GF-D8 (cell line): ENCODE measurements at places on chromosomes 4 and X.

- no peak for DNase-seq
These were observed 82.2 kb downstream of the SH3KBP1 start for GRCh38 chrX:19805046-19805690.

DNA sequence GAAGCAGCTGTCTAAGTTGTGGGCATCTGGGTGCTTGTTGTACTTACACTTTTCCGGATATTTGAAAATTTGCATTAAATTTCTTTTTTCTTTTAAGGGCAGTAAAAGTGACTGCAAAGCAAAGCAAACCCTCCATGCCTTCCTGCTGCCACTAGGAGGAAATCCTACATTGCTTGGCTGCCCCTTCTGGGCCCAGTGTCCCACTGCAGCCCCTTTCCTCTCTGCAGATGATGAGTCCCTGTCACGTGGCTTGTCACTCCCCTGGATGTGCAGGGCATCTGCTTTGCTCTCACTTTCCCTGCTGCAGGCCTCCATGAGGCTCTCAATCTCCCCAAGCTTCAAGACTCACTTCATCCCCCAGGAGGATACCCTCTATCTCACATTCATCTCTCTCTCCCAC lies 12.7 kb downstream of the TSR2 start:
- no peak for DNase-seq

DNA sequence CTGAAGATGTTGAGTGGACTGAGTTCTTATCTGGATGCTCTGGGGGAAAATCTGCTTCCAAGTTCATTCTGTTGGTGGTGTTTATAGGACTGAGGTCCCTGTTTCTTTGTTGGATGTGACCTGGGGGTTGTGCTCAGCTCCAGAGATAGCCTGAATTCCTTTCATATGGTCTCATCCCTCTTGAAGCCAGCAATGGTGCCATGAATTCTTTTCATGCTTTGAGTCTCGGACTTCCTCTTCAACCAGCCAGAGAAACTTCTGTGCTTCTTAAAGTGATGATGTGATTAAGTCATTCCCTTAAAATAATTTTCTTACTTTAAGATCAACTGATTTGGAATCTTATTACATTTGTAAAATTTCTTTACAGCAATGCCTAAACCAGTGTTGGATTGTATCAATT lies 233.8 kb upstream of the UGT8 start:
- no peak for DNase-seq

GRCh38 chr4:1728061-1728980 lies 7.0 kb downstream of the TACC3 start:
- DNase-seq, result no peak

DNA sequence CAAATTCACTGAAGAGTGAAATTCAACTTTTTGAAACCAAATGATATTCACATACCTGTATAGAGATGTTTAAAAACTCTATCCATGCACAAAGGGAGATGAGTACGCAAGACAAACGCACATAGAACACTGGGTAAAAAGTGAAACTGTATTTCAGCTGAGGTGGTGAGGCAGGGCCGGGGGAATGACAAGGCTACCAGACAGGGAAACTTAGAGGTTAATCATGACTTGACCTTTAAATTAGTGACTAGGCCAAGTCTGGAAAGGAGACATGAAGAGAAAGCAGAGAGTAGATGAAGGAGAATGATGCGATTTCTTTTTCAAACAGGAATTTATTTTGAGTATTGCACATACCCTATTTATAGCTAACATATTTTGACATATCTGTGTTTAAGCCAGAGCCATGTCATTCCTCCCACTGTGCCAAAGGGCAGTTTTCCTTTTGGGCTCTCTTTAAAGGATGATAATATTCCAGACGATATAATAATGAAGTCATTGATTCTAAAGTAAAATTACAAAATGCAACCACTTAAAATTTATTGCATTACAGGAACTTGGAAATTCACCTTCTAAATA lies 49.4 kb downstream of the ARHGEF6 start:
- DNase-seq, result no peak

DNA sequence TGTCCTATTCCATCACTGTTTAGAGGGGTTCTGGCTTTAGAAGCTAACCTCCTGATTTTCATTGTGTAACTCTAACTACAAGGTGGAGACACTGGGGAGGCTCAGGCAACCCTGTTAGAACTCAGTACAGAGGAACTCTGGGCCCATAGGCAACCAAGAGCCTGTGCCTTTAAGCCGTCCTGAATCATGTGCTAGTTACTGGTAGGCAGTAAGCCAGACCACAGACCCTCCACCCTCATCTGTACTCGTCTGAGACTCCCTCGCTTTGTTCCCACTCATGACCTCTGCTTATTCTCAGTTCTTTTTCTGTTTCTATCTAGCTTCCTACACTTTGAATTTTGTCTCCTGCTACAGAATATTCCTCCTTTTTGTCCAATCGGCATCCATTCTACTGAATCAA lies 31.4 kb downstream of the TBC1D1 start:
- DNase-seq, result no peak

DNA sequence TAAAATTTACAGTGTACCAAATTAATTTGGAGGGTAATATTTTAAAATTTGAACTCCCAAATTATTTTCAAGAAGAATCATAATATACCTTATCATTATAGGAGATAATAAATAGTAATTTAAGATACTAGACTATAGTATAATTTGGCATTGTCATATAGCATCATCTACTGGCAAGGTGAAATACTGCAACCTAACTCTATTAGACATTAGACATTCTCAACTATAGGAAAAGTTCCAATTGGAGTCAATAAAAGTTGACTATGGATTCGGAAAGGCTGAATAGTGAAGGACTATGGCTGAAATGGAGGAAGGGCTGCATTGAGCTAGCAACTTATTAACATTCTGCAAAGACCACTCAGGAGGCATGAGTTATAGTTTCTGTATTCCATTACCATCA lies 113.0 kb downstream of the PRDM5 start:
- no peak for DNase-seq

DNA sequence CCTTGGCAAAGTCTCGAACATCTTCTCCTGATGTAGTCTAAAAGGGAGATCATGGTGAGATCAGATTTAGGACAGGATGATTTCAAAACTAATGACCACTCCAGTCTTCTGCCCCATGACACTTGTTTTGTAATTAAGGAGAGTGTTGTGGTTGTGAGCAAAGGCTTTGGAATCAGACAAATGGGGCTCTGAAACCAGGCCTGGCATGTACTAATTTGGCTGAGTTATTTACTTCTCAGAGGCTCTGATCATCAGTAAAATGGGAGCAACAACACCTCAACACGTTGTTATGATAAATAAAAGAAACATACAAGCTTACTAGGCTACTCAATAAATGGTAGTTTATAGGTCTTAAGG lies 106.9 kb upstream of the FTHL17 start:
- DNase-seq, result no peak

GRCh38 chr4:82984459-82984858 lies 26.2 kb downstream of the LIN54 start:
- DNase-seq, result no peak

DNA sequence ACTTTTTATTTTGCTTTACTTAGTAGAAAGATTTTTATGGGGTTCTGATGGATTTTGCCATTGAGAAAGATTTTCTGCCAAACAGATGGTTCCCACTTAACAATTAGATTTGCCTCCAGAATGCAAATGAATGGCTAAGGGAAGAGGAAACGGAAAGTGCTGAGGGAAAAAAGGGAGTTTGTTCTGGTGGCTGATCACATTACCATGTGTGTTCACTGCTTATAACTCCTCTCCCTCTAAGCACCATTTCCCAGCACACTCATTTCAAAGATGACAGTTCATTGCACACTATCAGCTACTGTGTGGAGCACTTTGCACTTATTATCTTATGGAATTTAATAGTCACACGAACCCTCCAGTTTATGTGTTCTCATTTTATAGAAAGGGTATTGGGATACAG lies 68.0 kb upstream of the GRID2 start:
- DNase-seq, result no peak

GRCh38 chr4:1559896-1560650 lies 124.0 kb downstream of the FAM53A start:
- DNase-seq, result no peak

DNA sequence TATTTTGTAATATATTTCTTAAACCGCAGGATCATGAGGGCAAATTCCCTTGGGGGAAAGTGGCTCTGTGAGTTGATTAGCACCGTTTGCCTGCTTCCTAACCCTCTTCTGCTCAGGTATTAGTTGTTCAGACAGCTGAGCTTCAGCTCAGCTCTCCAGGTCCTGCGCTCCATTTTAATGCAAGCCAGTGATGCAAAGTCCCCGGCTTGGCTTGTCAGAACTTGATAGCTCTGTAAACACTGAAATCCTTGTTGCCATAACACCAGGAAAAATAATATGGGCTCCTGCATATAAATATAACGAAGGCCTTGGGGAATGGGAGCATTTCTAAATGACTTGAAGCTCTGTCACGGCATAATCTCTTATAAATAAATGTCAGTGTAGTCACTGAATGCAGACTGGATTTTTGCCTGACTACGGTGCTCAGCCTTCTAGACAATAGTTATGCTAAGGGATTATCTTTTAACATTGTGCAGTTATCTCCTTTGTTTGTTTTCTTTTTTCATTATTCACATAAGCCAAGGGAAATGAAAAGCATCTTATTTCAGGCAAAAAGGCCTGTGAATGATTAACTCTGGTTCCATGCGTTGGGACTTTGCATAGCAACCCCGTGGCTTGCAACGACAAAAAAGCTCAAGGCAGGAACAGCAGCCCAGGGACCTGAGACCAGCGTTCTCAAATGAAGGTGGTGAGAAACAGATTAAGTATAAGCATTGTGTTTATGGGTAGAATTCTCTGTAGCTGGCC lies 253.2 kb downstream of the SPRY1 start:
- DNase-seq, result no peak

- DNase-seq, result no peak
These were observed 17.1 kb upstream of the GALNT7 start for GRCh38 chr4:173151496-173151895.

- no peak for DNase-seq
These were observed 17.9 kb upstream of the OGT start for GRCh38 chrX:71515038-71515396.

DNA sequence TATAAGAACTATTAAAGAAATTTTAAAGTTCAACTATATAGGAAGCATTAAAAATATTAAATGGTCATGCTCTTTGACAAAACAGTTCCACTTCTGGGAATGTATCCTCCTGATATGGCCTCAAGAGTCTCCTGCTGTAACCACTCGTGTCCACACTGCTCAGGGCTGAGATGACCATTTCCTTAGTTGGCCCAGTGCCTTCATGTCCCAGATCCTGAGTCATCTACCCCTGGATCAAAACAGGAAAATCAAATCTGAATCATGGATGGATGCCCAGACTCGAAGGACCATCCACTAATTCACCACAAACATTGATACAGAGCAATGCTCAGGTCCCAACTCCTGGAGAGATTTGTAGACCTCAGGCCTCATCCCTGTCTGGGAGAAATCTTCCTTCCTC lies 44.7 kb downstream of the GPRASP3 start:
- DNase-seq, result no peak

DNA sequence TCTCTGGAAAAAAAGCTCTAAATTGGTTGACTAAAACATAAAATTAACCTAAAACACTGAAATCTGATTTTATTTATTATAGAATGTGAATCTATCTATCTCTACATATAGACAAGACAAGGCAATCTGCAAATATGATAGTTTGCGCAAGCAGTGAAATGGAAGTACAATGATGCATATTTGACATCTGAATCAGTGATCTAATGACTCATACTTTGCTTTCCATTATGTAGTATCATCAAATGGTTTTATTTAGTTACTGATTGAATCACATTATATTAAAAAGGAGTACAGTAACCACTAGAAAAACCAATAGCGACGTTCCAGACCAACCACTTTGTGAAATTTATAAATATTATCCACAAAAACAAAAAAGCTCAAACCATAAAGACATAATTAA lies 1969.3 kb downstream of the PCDH7 start:
- no peak for DNase-seq

DNA sequence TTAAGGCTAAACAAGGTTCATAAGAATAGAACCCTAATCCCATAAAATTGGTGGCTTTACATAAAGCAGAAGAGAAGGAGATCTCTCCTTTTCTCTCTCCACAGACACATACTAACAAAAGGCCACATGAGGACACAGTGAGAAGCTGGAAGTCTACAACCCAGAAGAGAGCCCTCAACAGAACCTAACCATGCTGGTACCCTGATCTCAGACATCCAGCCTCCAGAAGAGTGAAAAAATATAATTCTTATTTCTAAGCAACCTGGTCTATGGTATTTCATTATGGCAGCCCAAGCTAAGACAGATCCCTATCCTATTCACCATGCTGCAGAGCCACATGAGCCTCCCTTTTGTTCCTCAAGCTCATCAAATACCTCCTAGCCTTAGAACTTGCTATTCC lies 195.5 kb downstream of the ANTXR2 start:
- no peak for DNase-seq

GRCh38 chrX:41538707-41539106 lies 91.6 kb downstream of the NYX start:
- DNase-seq, result no peak

GRCh38 chrX:22650691-22651090 lies 349.1 kb upstream of the DDX53 start:
- no peak for DNase-seq

- no peak for DNase-seq
These were observed 44.2 kb upstream of the SPRY1 start for GRCh38 chr4:123352240-123352945.

DNA sequence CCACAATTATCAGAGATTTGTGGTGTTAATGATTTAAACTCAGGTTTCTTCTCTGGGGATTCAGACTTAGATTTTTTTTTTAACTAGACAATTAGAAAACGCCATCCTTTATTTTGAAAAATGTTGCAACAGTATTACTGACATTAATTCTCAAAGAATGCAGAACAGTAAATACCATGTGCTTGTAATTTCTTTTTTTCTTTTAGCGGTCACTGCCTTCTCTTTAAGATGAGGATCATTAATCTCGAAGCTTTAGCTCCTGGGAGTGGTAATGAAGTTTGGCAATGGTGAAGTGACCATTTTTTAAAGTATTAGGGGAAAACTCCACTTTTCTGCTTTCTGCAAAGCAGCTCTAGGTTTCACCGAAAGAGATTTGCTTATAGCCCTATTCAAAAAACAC lies 164.0 kb upstream of the MBNL3 start:
- DNase-seq, result no peak

GRCh38 chr4:173161311-173161710 lies 7.3 kb upstream of the GALNT7 start:
- no peak for DNase-seq

DNA sequence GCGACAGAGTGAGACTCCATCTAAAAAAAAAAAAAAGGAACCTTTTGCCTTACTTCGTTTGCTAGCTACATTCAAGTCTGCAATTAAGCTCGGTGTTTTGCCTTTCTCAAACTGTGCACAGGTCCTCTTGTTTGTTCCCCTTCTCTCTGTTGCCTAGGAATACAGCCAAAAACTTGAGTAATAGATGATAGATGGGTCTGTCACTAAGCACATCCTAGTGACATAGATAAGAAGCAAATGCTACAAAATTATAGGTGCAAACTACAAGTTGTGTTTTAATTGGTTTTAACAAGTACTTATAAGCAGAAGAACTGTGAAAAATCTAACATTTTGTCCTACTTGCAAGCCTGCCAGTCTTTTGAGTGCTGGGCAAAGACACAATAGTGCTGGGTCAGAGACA lies 95.2 kb downstream of the SNCA start:
- DNase-seq, result no peak
